Activated naive CD8-positive, alpha-beta T cell treated with anti-CD3 and anti-CD28 coated beads for 36 hours (primary cell): ENCODE measurements at places on chromosomes 4 and X. TPM values are rescaled to one million over a fixed set of nuclear protein-coding genes. Genes with fewer than 3 reads are reported as not detected.

GRCh38 chr4:89488736-89489135 lies 181.1 kb upstream of the GPRIN3 start:
- no peaks in the 10 kb centered on the region for H3K36me3 ChIP-seq
- H3K4me1 ChIP-seq = no peaks in the 10 kb centered on the region
- H3K4me3 ChIP-seq = no peak overlapping the region
- no peaks in the 10 kb centered on the region for H3K27me3 ChIP-seq
- no peak for DNase-seq
- no peak overlapping the region for H3K27ac ChIP-seq

DNA sequence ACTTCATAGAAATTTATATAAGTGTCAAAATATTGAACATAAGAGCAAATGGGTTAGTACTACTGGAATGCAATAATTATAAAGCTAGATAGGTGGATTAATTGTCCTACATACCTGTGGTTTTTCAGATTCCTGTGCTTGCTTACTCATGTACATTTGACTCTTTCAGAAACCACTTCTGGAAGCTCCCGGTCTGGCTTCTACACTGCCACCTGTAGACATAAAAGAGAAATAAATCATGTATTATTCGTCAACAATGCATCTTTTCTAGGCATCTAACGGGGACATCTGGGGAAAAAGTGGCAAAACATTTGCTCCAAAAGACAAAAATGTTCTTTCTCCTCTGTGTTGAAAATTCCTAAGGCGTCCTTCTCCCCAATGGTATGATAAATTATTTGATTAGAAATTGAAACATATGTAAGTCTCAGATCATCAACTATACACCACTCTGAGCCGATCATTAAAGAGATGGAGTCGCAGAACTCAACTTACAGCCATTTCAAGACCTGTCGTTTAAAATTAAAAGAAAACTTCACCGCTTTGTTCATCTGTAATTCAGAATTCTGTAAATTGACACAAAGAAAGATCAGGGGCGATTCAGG lies 648.7 kb upstream of the DIPK2B start:
- H3K4me1 ChIP-seq = peaks cover 19% of the 10 kb centered on the region
- H3K27me3 ChIP-seq = no peaks in the 10 kb centered on the region
- H3K36me3 ChIP-seq = peaks cover 20% of the 10 kb centered on the region
- DNase-seq = no peak

Gene SSR4
- 145 TPM for total RNA-seq

Gene SSX1
- total RNA-seq = not detected

Gene DDX53
- not detected for total RNA-seq

DNA sequence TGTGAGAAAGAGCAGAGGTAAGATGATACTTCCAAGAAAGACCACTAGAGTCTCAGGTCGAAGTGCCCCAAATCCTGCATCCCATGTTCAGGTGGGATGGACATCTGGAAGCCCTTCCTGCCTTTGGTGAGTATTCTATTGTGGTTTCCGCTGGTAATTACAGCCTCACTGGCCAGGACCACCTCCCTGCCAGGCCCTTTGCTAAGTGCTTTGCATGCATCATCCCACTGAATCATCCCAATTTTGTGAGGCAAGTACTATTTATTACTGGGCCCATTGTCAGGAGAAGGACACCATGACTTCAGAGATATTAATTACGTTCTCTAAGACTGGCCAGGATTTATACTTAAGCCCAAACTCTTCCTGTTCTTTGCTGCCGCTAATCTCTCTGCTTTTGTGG lies 10.7 kb upstream of the PASD1 start:
- no peak overlapping the region for H3K4me3 ChIP-seq
- H3K36me3 ChIP-seq = no peaks in the 10 kb centered on the region
- no peak for DNase-seq
- H3K27ac ChIP-seq = no peak overlapping the region

Gene MYL5
- 22.9 TPM for total RNA-seq

DNA sequence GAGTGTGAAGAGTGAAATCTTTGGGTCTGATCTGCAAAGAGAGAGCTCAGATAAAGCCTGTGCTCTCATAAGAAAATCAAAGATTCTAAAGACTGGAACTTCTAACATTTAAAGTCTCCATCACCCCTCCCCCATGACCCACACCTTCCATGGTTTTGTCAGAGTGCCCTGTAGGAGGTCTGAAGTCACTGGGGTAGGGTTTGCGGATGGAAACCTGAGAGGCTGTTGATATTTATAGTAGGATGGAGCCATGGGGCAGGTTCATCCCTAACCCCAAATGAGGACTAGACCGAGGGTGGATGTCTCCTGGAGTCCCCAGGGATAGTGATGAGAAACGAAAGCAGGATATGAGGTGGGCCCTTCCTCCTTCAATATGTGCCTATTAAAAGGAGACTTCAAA lies 28.4 kb upstream of the NLGN4X start:
- H3K27ac ChIP-seq = no peak overlapping the region
- no peak overlapping the region for H3K4me3 ChIP-seq
- no peaks in the 10 kb centered on the region for H3K4me1 ChIP-seq
- no peaks in the 10 kb centered on the region for H3K36me3 ChIP-seq

Gene CT45A1
- not detected for total RNA-seq

GRCh38 chr4:68076194-68076593 lies 53.5 kb downstream of the TMPRSS11F start:
- DNase-seq = no peak
- no peaks in the 10 kb centered on the region for H3K36me3 ChIP-seq
- no peak overlapping the region for H3K4me3 ChIP-seq
- no peak overlapping the region for H3K27ac ChIP-seq
- H3K27me3 ChIP-seq = no peaks in the 10 kb centered on the region

Gene AWAT2
- total RNA-seq = not detected

Gene TLR10
- total RNA-seq = 0.29 TPM

Gene GAGE12J
- not detected for total RNA-seq

Gene GLUD2
- total RNA-seq = 0.21 TPM

- no peaks in the 10 kb centered on the region for H3K4me1 ChIP-seq
- no peak overlapping the region for H3K4me3 ChIP-seq
- H3K27me3 ChIP-seq = peaks cover 6% of the 10 kb centered on the region
- H3K27ac ChIP-seq = no peak overlapping the region
- DNase-seq = no peak
Observed at GRCh38 chr4:16931339-16932305, 33.2 kb upstream of the LDB2 start.
